ENCODE measurements at places on chromosomes 2 and 18.
A peak's percentile ranks its signal among the peaks of the same experiment; 100 is the strongest.

DNA sequence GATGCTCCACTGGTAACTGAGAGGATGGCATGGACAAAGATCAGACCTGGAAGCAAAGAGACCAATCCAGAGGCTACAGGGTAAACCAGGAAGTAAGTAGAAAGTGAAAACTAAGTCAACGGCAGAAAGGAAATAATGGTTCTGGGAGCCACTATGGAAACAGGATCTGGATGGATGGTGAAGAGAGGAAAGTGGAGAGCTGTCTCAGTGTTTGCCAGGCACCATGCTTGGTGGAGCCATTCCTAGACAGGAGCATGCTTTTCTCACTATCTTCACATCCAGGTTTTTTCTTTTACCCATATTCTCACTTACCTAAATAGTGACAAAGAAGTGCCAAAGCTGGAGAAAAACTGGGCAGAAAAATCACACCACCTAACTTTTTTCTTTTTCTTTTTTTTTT, 22.2 kb downstream of the ZNF521 start:
- no peak overlapping the region for H3K4me3 ChIP-seq
- H3K36me3 ChIP-seq, result no peaks in the 10 kb centered on the region
- DNase-seq, result no peak
- H3K4me1 ChIP-seq, result peaks cover 24% of the 10 kb centered on the region
- no peaks in the 10 kb centered on the region for H3K27me3 ChIP-seq
- no peak overlapping the region for H3K27ac ChIP-seq

DNA sequence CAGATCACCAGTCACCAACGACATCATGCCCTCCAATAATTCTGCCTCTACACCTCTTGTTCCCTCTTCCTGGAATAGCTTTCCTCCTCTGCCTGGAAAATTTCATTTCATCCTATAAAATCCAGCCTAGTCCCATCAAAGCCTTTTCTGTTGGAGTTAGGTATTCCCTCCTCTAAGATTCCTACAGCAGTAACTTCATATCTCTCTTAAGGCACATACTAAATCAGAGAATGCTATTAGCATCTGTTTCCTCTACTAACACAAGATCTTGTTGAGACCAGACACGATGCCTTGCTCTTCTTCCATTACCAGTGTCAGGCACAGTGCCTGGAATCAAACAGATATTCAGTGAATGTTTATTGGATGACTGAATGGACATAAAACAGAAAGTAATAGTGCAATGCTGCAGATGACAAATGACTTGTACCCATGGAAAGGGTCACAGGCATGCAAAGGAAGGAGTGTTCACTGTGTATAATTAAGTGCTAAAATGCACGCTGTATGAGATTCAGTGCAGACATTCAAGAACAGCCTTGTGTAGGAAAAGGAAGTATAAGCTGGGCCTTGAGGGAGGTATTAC, 342.0 kb upstream of the ACVR2A start:
- no peak for DNase-seq
- no peaks in the 10 kb centered on the region for H3K4me1 ChIP-seq
- H3K36me3 ChIP-seq, result no peaks in the 10 kb centered on the region

- H3K27ac ChIP-seq, result peak overlapping the region; percentile 51
- H3K36me3 ChIP-seq, result no peaks in the 10 kb centered on the region
- no peak for DNase-seq
Observed at GRCh38 chr2:35116151-35116550, 1239.4 kb upstream of the CRIM1 start.

DNA sequence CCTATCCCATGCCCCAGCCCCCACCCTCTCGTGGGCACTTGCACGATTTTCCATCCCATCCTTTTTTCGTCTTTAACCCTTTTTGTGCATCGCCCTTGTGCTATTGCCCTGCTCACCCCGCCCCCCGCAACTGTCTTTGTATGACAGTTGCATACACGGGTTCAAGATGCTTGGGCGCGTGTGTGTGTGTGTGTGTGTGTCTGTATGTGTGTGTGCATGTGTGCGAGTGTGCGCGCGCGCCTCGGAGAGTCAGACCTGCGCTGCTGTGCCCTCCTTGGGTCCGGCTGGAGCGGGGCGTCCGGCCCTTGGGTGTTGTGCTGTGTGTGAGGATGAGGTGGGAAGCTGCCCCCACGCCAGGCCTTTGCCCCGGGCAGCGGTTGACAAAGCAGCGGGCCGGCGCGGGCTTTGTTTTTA, 230.7 kb downstream of the HAUS1 start:
- peak overlapping the region; percentile 79 for H3K4me3 ChIP-seq
- no peak overlapping the region for H3K27ac ChIP-seq
- peaks cover 21% of the 10 kb centered on the region for H3K4me1 ChIP-seq
- H3K36me3 ChIP-seq, result no peaks in the 10 kb centered on the region

DNA sequence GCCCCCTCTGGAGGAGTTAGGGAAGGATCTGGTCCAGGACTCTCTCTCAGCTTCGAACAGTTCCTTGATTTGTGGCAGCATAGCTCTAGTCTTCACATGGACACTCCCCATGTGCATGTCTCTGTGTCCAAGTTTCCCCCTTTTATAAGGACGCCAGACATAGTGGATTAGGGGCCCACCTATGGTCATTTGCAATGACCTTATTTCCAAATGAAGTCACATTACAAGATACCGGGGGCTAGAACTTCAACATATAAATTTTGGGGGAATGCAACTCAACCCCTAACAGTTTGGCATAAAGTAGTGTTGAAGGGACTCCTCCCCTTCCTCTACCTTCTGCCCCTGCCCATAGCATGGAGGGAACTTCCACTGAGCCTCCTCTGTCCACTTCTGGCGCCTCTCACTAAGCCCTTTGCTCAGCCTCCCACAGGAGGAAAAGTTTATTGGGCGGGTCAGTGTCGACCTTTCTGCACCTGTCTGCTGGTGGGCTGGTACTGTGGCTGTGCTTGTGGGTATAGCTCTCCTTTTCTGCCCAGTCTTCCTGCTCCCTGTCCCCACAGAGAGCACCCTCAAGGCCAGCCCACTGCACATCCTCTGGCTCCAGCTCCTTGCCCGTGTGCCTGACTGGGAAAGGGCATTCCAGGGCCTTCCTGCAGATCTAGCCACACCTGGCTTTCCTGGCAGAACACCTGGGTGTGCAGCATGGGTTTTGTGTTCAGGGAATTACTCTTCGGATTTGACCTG, 5.5 kb downstream of the FABP1 start:
- H3K4me3 ChIP-seq, result no peak overlapping the region
- H3K27me3 ChIP-seq, result no peaks in the 10 kb centered on the region
- no peaks in the 10 kb centered on the region for H3K4me1 ChIP-seq
- DNase-seq, result no peak
- H3K36me3 ChIP-seq, result no peaks in the 10 kb centered on the region
- no peak overlapping the region for H3K27ac ChIP-seq

DNA sequence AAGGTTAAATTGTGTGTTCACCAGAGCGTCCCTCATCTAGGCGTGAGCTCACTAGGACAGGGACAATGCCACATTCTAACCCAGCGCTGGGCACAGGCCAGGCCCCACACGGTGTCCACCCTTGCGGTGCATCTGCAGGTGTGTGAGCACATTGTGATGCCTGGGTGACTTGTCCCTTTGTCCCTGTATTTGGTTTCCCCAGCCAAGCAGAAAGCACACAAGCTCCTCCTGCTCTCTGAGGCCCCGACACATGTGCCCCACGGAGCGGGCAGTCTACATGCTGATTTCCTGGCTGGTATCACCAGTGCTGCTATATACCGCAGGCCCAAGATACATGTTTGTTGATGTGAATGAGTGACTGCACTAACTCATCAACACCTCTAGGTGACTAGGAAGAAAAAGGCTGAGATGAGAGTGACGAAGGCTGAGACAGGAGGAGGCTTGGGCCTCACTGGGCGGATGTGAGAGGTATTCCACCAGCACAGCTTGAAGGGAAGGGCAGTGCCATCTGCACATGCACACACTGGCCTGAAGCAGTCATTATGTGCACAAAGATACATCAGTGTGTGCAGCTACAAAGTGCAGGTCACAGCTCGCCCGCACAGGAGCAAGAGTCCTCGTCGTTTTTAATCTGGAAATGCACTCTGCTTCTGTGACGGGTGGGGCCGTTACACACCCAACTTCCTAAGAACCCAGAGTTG, 205.9 kb downstream of the EIPR1 start:
- H3K27ac ChIP-seq, result peak overlapping the region; percentile 72
- no peak overlapping the region for H3K4me3 ChIP-seq
- peaks cover 11% of the 10 kb centered on the region for H3K36me3 ChIP-seq
- no peak for DNase-seq
- peaks cover 30% of the 10 kb centered on the region for H3K4me1 ChIP-seq
- no peaks in the 10 kb centered on the region for H3K27me3 ChIP-seq

DNA sequence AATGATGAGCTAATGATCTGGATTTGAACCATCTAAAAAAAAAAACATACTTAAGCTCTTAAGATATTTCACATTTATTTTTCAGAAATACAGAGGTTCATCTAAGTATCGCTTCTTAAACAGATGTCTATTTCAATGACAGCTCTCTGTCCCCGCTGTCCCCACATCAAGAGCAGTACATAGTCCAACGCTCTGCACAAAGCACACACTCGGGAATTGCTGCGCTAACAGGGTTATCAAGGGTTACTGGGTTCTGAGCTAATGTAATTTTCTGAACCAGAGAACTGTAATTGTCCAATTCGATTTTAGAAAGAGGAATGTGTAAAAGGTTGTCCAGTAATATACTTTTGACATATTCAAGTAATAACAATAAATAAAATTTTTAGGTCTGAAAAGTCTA, 58.8 kb upstream of the ST8SIA5 start:
- H3K36me3 ChIP-seq, result peaks cover 2% of the 10 kb centered on the region
- H3K4me3 ChIP-seq, result no peak overlapping the region
- no peaks in the 10 kb centered on the region for H3K4me1 ChIP-seq
- no peak for DNase-seq

- no peaks in the 10 kb centered on the region for H3K27me3 ChIP-seq
- no peak overlapping the region for H3K4me3 ChIP-seq
- H3K27ac ChIP-seq, result no peak overlapping the region
- H3K36me3 ChIP-seq, result no peaks in the 10 kb centered on the region
- DNase-seq, result no peak
Observed at GRCh38 chr2:33000986-33001385, 54.2 kb downstream of the LTBP1 start.

DNA sequence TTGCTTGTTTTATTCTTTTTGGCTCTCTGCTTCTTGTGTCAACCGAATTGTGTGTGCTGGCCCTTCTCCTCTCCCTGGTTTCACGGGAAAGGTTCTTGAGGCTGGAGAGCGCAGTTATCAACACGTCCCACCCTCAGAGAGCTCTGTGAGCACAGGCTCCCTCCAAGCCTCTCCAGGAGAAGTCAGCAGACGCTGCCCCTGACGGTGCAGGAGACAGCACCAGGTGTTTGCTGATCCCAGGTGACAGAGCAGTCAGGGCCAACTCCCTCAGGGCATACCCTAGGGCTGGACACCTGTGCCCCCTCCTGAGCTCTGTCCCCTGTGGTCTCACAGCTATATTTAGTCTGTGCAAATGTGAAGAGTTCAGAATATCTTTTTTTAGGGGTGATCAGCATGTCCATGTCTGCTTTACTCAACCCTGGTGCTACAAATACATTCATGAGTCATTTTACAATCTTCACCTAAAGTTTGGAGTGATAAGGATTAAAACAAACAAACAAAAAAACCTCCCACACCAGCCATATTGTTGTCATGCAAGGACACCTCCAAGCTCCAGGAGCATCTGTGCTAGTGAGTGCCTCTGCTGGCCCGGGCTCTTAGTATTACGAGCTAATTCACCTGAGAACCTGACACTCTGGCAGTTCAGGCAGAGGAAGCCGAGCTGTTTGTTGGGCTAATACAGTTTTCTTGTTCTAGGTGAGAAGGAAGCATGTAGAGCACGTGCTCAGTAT, 65.9 kb upstream of the TMEM200C start:
- H3K36me3 ChIP-seq, result peaks cover under 1% of the 10 kb centered on the region
- no peak overlapping the region for H3K27ac ChIP-seq
- H3K27me3 ChIP-seq, result no peaks in the 10 kb centered on the region
- no peak overlapping the region for H3K4me3 ChIP-seq
- H3K4me1 ChIP-seq, result no peaks in the 10 kb centered on the region

DNA sequence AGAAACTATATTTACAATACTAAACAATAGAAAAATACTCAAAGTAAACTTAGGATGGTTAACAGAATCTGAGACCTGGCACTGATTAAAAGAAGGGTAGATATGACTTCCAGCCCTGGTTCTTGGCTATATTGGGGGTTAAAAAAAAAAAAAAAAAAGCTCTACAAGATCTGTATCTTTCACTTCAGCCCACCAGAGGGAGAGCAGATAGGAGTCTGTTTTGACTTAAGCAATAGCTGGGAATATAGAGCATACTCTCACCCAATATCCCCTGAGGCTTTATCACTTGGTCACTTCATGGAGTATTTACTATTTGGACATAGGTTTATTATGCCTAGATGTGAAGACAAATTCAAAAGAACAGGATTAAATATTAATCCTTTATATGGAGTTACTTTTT, 598.9 kb upstream of the LINC00305 start:
- H3K27ac ChIP-seq, result no peak overlapping the region
- H3K4me1 ChIP-seq, result no peaks in the 10 kb centered on the region
- no peak for DNase-seq
- H3K36me3 ChIP-seq, result no peaks in the 10 kb centered on the region
- H3K4me3 ChIP-seq, result no peak overlapping the region

- H3K27me3 ChIP-seq, result no peaks in the 10 kb centered on the region
- no peak overlapping the region for H3K4me3 ChIP-seq
- no peak overlapping the region for H3K27ac ChIP-seq
- H3K36me3 ChIP-seq, result no peaks in the 10 kb centered on the region
- DNase-seq, result no peak
- H3K4me1 ChIP-seq, result no peaks in the 10 kb centered on the region
Observed at GRCh38 chr2:98140210-98140609, 53.2 kb downstream of the VWA3B start.
